Forelimb muscle (tissue), 1 donor: ENCODE measurements at places on chromosomes 7 and 10.

DNA sequence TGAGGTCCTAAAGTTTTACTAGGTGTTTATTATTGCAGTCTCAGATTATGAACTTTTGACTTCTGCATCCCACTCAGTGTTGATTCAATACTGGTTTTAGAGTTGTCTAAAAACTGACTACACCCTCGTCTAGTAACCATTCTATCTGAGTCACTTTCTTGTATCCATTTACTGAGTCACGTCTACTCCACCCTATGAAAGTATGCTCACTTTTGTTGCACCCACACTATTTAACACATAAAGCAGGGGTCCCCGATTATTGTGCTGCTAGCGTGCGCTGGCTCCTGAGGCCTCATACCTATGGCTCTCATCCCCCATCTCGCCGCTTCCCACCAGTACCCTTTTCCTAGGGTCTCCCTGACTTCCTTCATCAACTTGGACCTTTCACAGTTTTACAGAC lies 2.0 kb downstream of the SAMD9 start:
- no peak for DNase-seq

DNA sequence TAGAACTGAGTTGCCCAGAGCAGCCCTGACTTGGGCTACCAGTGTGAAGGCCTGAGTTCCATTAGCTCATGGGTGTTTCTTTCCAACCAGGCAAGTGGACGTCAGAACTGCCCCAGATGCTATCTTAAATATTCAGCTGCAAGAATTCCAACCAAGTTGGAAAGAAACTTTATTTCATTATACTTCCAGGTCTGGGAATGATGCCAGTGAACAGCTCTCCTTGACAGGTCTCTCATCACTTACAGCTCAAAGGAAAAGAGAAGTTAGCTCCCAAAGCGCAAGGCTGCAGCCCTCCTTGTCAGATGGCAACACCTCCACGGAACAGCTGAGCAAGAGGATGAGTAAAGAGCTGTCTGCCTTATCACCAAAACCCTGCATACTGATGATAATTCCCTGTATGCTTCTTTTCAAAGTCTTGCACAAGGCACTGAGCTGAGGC lies 255.5 kb upstream of the AOAH start:
- no peak for DNase-seq

GRCh38 chr7:45589061-45589460 lies 14.9 kb downstream of the ADCY1 start:
- no peak for DNase-seq

DNA sequence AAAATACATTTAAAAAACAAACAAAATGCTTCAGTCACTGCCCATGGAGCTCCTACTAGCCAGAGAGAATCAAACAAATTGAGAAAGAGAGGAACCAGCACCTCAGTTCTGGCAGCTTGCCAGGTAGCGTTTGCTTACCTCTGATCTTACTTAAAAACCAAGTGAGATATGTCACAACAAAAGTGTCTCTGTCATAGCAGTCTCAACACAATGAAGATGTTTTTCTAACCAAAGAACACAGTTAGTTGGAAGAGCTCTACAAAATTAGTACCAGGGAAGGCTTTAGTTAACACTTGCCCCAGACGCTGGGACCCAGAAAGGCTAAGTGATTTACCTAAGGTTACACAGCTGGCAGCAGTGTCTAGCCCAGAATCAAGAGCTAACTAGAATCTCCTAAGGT lies 3.4 kb downstream of the DOCK4 start:
- DNase-seq, result no peak

DNA sequence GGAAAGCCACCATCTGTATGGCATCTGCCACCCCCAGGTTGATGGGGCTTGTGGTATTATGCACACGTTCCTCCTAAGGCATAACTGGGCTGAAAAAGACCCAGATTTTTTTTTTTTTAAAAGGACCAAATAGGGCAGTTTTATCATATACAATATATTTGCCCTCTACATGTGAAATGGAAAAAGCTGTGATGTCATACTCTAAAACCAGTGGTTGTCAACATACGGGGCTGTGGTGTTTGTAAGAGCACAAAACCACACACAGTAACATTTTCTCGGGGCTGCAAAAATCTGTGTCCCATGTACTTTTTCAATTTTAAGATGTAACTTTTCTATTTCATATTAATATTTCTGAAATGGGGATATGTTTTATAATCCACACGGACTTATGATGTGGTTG lies 34.9 kb downstream of the FAM171A1 start:
- no peak for DNase-seq

DNA sequence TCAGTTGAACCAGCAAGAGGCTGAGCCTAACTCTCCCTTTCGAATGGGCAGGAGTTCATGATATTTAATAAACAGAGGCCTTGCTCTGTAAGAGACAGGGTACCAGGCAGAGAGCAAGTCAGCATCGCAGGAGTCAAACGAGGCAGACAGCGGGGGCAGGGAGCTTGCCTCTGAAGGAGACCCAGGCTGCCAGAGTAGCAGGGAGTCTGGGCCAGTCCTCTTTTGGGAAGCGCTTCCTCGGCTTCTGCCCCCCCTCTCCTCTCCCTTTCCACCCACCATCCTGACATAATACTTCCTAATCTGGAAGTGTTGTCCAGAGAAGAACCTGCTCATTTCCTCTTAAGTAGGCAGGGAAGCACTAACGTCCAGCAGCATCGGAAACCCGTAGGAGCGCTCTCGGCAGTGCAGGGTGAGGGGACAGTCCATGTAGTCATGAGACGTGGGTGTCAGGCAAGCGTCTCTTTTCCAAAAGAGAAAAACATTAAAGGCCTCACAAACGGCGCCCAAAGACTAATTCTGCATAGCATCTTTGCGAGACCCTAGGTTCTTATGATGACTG lies 171.1 kb downstream of the EGFR start:
- no peak for DNase-seq

- no peak for DNase-seq
Measured at GRCh38 chr10:129771991-129772431, 192.1 kb downstream of the EBF3 start.

GRCh38 chr7:300048-300447 lies 10.1 kb downstream of the FOXL3 start:
- DNase-seq, result no peak

- DNase-seq, result no peak
Measured at GRCh38 chr7:30863706-30864035, 48.0 kb upstream of the AQP1 start.
